ENCODE measurements at places on chromosomes 1 and 21. TPM values are rescaled to one million over a fixed set of nuclear protein-coding genes. Genes with fewer than 3 reads are reported as not detected.

- no peak overlapping the region for H3K4me3 ChIP-seq
- H3K27ac ChIP-seq, result no peak overlapping the region
- DNase-seq, result no peak
- H3K27me3 ChIP-seq, result no peaks in the 10 kb centered on the region
Observed at GRCh38 chr1:19325958-19326747, 14.0 kb downstream of the SLC66A1 start.

Gene SMAP2
- total RNA-seq, result 26.3 TPM

Gene CACNA1E
- total RNA-seq, result 1.5 TPM

DNA sequence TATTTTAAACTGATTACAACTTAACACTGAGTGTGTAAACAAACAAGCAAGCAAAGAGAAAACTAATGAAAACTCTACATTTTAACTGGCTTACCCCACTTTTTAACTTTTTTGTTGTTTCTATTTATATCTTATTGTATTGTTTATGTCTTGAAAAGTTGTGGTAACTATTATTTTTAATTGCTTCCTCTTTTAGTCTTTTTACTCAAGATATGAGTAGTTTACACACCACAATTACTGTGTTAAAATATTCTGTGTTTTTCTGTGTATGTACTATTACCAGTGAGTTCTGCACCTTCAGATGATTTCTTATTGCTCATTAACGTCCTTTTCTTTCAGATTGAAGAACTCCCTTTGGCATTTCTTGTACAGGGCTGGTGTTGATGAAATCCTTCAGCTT, 4.7 kb upstream of the HHAT start:
- H3K27me3 ChIP-seq, result no peaks in the 10 kb centered on the region
- no peak overlapping the region for H3K27ac ChIP-seq
- no peak for DNase-seq
- no peak overlapping the region for H3K4me3 ChIP-seq
- peaks cover 5% of the 10 kb centered on the region for H3K36me3 ChIP-seq
- H3K4me1 ChIP-seq, result peaks cover 7% of the 10 kb centered on the region

- H3K27me3 ChIP-seq, result no peaks in the 10 kb centered on the region
- peak; percentile 32 for DNase-seq
- H3K4me3 ChIP-seq, result no peak overlapping the region
Observed at GRCh38 chr1:172497230-172497629, 35.7 kb upstream of the SUCO start.

Gene SH2D5
- 3.2 TPM for total RNA-seq

Gene YY1AP1
- 54.5 TPM for total RNA-seq

Gene ILDR2
- total RNA-seq, result 30.3 TPM

Gene FCGR1A
- total RNA-seq, result not detected

Gene NCAM2
- 1.9 TPM for total RNA-seq

Gene MIXL1
- 0.41 TPM for total RNA-seq

DNA sequence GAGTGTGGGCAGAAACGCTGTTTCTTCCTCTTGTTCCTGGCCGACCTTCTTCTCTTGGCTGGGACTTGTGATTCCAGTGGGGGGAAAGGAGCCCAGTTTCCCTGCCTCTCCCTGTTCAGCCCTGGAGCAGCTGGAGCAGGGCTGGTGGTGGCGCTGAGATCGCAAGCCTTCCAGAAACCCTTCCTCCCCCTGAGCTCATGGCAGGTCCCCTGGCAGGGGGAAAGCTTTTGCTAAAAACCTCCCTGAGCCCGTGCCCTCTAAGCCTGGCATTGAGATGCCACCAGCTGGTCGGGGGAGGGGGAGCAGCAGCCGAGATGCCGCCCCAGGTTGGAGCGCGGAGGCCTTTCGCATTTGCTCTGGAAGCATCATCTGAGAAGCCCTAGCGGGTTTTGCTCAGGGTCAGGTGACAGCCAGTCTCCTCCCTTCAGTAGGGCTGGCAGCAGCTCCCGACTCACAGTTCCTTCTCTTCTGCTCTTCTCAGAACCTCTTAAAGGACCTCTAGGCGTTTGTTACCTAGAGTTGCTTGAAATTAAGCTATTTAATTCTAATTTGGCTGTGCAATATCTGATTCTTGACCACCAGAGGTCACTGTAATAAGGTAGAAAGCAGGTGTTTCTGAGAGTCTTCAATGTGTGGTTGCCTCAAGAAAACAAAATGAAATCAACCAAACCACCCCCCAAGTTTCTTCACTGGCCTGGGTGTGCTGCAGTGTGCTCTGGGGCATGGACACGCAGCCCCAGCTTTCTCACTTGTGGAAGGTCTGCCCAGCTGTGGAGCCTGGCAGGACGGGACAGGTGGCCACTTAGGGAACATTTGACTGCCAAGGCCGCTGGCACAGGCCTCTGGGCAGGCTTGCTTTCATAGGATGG, 257.3 kb downstream of the CAMTA1 start:
- peaks cover 16% of the 10 kb centered on the region for H3K27me3 ChIP-seq
- no peaks in the 10 kb centered on the region for H3K36me3 ChIP-seq
- H3K4me1 ChIP-seq, result no peaks in the 10 kb centered on the region
- DNase-seq, result no peak
- no peak overlapping the region for H3K4me3 ChIP-seq

DNA sequence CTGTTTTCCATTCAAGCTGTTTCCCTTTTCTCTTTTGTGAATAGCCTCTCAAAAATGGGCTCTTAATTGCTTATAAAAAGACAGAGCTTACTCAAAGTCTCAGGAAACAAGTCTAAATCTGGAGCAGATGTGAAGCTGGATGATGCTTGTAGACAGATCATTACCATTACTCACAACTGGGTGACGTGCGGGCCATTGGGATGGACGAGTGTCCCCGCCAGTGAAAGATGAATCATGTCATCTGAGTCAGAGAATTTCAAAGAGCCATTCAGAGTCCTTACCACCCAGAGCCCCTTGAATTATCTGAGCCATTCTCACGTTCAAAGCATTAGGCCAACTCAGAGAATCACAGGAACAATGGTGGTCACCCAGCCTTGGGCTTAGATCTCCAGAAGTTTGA, 134.6 kb downstream of the HUNK start:
- H3K36me3 ChIP-seq, result peaks cover 30% of the 10 kb centered on the region
- no peak overlapping the region for H3K4me3 ChIP-seq
- H3K27ac ChIP-seq, result no peak overlapping the region

All from neural crest cell (in vitro differentiated cells).